SK-N-SH treated with all-trans-retinoic acid at 6 μM for 48 hours (cell line): ENCODE measurements at places on chromosomes 16 and 17.

DNA sequence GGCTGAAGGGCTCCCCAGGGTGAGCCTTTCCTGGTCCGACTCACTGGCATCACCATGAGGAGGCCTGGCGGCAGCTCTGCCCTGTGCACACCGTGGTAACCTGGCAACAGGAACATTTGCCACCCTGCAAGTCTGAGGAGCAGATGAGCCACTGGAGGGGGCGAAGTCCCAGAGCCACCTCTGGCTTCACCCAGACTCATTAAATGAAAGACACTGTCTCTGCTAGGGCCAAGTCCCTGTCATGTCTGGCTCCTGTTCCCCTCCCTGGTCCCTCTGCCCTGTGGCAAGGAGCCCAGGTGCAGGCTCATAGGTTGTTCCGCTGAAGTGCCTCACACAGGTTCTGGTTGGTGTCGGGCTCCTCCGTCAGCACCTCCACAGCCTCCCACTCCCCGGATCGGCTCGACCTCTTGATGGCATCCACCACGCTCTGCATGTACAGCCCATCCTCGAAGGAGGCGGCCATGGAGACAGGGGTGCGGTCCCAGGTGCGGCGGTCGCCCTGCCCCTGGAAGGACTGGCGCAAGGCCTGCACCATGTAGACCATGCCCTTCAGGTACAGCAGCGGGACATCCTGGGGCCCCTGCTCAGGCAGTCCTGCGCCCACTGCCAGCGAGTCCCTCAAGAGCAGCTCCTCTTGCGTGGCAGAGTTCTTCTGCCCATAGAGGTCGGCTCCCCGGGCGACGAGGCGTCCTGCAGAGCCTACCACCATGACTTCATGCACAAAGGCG lies 8.4 kb downstream of the C16orf86 start:
- ATAC-seq: peak; percentile 47

DNA sequence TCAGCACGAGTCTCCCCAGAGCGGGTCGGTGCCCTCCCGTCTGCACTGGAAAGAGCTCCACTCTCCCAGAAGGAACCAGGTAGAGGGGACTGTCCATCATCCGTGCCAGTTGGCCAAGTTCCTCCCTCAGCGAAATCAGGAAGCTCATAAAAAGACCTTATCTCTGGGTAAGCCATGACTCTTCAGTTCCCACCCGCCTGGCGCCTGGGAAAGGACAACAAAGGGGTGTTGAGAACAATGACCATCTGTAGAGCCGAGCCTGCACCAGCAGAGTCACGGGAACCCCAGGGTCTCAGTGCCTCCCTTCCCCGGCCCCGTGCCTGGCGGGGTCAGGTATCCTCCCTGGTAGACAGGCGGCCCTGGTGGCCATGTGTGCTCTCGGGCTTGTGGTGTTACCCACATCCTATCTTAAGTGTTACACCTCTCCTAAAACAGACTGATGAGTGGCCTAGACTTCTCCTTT lies 190.7 kb downstream of the AXIN2 start:
- ATAC-seq: no peak

- no peak for ATAC-seq
Measured at GRCh38 chr17:35175638-35176415, 18.4 kb downstream of the SLC35G3 start.

DNA sequence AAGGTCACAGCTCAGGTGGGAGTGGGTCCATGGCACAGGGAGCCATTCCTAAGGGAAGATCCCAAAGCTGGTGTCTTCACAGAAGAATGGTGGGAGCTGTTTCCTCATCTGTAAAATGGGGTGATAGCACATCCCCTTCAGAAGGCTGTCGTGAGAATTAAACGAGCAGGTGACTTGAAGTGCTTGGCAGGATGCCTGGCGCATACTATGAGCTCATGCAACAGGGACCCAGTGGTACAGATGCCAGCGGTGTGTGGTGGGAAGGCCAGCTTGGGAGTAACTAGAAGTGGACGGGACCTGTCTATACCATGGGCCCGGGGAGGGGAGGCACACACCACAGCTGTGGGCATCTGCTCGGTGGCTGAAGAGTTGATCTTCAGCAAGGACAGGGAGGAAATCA lies 189.3 kb upstream of the TNRC6C start:
- ATAC-seq: no peak

GRCh38 chr17:49881054-49881402 lies 33.2 kb upstream of the TAC4 start:
- ATAC-seq: no peak

DNA sequence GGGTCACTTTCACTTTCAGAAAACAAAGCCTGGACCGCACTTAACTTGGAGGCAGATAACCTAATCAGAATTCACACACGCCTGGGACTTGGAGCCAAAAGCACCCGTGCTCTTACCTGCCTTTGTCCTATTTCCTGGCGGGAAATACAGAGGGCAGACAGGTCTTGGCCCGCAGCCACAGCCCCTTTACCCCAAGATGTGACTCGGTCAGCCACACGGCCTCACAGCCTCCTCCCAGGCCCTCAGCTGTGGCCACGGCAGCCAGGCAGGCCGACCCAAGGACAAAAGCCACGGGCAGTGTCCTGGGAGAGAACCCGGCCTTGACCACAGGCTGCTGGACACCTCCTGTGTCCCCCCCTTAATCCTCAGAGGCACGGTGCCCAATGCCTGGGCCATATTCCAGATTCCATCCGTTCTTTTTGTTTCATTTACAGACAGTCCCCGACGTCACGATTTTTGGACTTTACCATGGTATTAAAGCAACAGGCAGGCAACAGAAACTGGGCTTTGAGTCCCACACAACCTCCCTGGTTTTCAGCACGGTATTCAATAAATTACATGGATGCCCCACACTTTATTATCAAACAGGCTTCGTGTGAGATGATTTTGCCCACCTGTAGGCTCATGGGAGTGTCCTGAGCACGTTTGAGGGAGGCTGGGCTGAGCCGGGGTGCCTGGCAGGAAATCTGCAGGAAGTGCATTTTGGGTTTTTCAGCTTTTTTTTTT lies 30.1 kb upstream of the GAA start:
- no peak for ATAC-seq

DNA sequence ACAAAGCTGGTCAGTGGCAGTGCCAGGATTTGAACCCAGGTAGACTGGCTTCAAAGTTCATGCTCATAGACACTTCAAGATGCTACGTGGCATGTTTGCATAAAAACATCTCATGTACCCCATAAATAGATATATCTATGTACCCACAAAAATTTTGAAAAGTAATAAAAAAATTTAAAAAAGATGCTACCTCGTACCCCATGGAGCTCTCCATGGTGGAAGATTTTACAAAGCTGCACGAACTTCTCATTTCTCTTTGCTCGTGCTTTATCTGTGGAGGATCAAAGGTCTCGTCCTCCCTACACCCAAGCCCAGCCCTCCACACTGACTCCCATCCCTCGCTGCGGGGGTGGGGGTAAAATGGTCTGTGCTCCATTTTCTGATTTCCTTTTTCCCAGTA lies 135.5 kb downstream of the HAPSTR1 start:
- ATAC-seq: no peak

- ATAC-seq: no peak
Measured at GRCh38 chr16:2299915-2300192, 31.9 kb upstream of the RNPS1 start.

DNA sequence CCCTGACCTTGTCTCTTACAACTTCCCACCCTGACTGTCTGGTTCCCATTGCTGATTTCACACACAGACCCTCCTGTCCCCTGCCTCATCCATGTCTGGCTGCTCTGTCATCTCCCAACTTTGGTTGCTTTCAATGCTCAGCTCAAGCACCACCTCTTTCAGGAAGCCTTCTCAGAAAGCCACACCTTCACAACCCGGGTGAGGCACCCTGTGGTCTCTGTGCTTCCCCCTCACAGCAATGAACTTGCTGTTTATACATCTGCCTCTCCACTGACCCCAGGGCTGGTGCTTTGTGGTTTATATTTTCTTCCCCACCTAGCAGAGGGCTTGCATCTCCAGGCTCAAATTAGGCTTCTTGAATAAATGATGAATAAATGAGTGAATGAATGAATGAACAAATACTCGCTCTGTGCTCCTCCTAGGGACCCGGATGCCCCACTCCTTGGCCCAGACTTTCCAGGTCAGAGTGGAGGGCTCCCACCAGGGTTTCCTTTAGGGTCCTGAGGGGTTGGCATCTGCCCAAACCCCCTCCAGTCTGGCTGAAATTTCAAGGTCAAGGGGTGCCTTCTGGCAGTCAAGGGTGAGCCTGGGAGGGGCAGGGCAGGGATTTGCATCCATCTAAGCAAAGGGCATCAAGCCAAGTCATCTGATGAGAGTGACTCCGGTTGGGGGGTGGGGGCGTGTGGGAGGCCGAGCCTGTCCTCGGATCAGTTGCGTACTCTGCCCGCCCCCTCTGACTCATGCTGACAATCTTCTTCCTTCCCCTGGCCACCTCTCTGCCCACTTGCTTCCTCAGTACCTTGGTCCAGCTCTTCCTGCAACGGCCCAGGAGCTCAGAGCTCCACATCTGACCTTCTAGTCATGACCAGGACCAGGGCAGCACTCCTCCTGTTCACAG lies at the start of gene ITGAX:
Gene ITGAX, plus strand, starts transcription at position 783 of the 898 bp plus-strand sequence. Its CDS starts 79 bp downstream, at position 862.
- ATAC-seq: peak; percentile 35; the same call in 1 of the 3 replicates

- peak; percentile 85 for ATAC-seq
Measured at GRCh38 chr17:16304830-16305229, 48.4 kb downstream of the CENPV start.

DNA sequence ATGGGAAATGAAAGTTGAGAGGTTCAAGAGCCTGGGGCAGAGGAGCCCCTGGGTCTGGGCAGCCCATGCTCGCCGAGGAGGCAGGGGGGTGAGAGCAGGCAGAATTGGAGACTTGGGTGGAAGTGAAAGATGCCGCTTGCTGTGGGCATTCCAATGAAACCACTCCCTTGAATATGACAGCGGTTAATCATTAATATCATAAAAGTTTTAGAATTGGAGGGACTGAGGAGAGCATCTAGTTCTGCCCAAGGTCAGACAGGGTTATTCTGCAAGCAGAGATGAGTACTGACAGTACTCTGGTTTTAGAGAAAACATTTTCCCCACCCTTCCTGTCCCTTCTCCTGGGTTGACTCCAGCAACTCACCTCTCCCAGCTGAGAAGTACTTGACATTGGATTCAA lies 180.2 kb downstream of the MSI2 start:
- ATAC-seq: no peak
